ENCODE measurements at places on chromosomes 3 and 15.

DNA sequence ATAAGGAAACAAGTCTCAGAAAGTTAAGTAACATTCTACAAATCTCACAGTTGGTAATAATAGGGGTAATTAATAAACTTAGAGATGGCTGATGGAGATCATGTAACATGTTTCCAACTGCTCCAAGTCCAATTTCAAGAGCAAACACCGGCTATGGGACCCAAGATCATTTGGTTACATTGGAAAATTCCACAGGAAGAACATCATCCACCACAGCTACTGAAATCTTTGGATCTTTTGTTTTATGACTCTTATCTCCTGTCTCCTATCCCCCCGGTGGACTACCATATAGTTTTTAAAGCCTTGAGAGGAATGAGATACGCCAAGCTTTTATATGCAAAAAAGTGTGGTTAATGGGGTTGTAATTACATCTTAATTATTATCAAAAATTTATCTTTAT lies 216.1 kb downstream of the WNT5A start:
- no peak for DNase-seq

DNA sequence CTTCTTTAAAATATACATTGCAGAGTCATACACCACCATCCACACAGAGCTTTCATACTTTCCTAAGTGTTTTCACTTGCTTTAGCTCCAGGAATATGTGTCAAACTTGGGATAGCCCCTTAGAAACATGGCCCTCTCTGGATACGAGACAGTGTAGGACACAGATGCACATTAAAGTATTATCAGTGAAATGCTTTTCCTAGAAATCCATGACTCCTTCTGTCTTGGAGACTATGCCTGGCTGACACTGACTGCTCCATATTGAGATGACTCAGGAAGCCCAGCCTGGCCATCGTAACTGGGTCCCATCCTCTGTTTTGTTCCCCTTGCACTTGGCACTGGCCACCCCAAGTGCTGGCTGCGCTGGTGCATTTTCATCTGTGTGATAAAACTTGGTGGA lies 204.8 kb downstream of the PDZRN3 start:
- DNase-seq: no peak

DNA sequence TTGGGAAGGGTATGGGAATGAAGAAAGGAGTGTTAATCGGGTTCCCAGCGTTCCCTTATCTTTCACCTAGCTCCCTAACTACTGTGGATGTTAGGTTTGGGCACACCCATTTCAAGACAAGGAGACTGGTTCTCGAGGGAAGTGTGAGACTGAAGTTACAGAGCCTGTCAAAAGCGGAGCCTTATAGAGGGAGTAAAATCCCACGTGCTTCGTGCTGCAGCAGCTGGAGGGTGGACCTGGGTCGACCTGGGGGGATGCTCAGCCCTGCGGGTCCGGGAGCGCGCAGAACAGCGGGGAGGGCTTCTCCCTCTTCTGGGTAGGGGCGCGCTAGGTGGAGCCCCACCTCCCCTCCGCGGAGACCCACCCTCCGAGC lies 314 bp upstream of the TMED3 start:
- no peak for DNase-seq

DNA sequence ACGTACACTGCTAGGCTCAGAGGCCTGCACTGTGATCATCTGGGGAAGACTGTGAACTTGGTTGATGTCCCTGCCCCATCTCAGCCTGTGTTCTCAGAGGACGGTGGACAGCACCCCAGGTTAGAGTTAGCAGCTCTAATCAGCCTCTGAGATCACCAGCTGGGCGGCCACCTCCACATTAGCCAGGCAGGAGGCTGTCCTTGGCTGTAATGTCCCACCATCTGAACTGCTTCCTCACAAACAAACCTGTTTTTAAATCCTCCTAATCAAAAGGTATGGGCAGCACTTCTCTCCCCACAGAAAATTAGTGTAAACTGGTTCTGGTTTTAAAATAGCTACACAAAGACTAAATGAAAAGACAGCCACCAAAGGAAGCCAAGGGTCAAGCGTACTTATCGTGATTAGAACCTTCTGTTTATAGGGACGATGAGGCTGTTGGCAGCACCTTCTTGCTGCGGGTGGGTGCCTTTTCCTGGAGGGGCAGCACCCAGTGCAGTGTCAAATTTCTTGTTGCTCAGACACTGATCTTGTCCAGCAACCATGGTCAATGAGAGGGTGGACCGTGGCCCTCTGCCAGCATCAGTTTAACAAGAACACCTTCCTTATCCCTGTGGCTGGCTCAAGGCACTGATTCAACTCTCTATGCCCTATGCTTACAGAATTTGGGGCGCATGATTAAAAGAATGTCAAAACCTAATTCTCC lies 24.6 kb downstream of the ACSBG1 start:
- DNase-seq: no peak

Measured in stimulated activated CD4-positive, alpha-beta T cell treated with anti-CD3 and anti-CD28 coated beads, Interleukin-2, amount 100 ng/mL, for 4 hours (primary cell).